ENCODE measurements at places on chromosomes 2 and 18.
A peak's percentile ranks its signal among the peaks of the same experiment; 100 is the strongest.

- DNase-seq, result no peak
- H3K27me3 ChIP-seq, result no peaks in the 10 kb centered on the region
- no peaks in the 10 kb centered on the region for H3K36me3 ChIP-seq
- no peak overlapping the region for H3K4me3 ChIP-seq
- no peaks in the 10 kb centered on the region for H3K4me1 ChIP-seq
Observed at GRCh38 chr2:184270660-184271059, 327.7 kb upstream of the ZNF804A start.

DNA sequence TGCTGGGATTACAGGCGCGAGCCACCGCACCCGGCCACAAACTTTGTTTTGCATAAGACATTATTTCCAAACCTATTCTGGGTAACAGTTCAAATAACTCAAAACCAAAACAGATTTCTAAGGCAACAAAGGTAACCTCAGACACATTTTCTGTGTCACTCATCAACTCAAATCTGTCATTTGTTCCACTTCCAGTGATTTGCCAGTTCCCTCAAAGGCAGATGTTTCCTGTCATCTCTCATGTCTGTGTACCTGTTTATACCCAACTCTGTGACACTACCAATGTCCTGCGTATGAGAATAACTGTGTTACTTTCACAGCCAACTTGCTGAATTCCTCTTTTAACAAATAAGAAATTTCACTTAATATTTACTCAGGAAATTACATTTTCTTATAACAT, 54.4 kb downstream of the SCN3A start:
- H3K27me3 ChIP-seq, result no peaks in the 10 kb centered on the region
- no peak overlapping the region for H3K4me3 ChIP-seq
- no peak for DNase-seq
- no peaks in the 10 kb centered on the region for H3K4me1 ChIP-seq
- no peak overlapping the region for H3K27ac ChIP-seq

- no peak overlapping the region for H3K27ac ChIP-seq
- H3K36me3 ChIP-seq, result no peaks in the 10 kb centered on the region
- H3K4me3 ChIP-seq, result no peak overlapping the region
Observed at GRCh38 chr2:110977403-110977802, 143.3 kb upstream of the BCL2L11 start.

DNA sequence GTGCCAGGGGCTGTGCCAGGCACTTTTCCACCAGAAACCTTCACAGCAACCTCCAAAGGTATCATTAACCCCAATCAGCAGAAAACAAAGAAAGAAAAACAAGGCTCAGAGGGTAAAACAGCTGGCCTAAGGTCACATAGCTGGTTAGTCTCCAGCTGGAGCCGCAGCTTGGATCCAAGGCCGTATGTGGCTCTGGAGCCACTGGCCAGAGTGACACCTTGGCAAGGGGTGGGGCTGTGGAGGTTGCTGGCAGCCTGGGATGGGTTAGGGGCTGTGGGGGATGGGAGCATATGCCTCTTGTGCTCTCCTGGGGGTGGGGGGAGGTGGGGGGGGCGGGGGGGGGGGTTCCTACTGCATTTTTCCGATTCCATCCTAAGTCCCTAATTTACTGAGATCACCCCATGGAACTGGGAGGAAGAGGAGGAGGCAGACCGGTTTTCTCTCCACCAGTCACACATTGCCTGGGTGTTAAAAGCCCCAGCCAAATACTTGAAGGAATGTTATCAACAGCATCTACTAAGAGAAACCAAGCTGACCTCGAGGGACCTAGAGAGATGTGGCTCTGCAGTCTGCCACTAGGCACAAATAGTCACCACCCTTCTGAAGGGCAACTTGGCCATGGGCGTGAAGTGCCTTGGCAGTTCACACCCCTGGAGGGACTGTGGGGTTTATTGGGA, 8.0 kb downstream of the HAAO start:
- no peak overlapping the region for H3K4me3 ChIP-seq
- H3K36me3 ChIP-seq, result peaks cover 16% of the 10 kb centered on the region
- DNase-seq, result no peak
- no peaks in the 10 kb centered on the region for H3K27me3 ChIP-seq
- no peak overlapping the region for H3K27ac ChIP-seq

- H3K36me3 ChIP-seq, result no peaks in the 10 kb centered on the region
- peak overlapping the region; percentile 54 for H3K4me3 ChIP-seq
- DNase-seq, result no peak
- H3K27ac ChIP-seq, result no peak overlapping the region
- H3K27me3 ChIP-seq, result peaks cover 92% of the 10 kb centered on the region
Observed at GRCh38 chr2:161426455-161426921, 10.4 kb downstream of the TBR1 start.

DNA sequence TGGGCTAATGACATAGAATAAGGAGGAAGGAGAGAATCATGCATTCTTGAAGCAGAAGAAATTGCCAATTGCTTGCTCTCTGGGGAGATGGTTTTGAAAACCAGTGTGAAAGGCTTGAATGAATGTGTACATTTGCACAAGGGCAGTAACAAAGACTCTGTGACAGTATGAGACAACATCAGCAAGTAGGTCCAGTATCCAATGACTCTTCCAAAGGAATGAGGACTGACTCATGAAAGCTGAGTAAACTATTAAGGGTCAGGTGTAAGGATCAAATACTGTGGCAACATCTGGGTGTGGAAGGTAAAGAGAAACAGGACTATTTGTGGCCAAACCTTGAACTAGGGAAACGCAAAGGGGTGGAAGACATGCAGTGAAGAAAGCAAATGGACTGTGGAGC, 886.0 kb upstream of the CHAC2 start:
- no peak overlapping the region for H3K27ac ChIP-seq
- no peaks in the 10 kb centered on the region for H3K4me1 ChIP-seq
- DNase-seq, result no peak
- no peaks in the 10 kb centered on the region for H3K36me3 ChIP-seq
- H3K27me3 ChIP-seq, result no peaks in the 10 kb centered on the region

DNA sequence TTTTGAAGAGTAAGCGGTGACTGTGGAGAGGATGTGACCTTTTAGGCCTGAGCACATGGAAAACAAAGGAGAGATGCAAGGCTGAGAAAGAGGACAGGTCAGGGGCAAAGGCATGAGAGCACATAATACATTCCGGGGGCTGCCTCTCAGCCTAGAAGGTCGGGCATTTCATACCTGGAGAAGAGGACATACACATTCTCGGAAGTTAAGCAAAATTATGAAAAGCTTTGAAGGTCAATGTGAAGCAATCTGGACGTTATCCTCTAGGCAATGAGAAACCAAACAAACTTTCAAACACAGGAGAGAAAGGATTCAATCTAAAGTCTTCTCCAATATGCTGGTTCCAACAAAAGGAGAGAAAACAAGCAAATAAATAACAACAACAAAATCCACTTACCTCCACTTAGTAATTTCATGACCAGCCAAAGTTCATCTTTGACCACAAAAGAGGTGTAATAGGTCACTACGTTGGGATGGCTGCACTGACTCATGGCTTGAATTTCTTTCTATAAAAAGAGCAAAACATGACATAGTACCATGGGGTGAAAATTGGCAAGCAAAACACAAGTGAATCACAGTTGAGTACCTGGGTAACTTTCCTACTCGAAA, 80.4 kb downstream of the STK39 start:
- peaks cover 17% of the 10 kb centered on the region for H3K36me3 ChIP-seq
- DNase-seq, result no peak
- no peaks in the 10 kb centered on the region for H3K27me3 ChIP-seq
- H3K4me1 ChIP-seq, result peaks cover 20% of the 10 kb centered on the region

DNA sequence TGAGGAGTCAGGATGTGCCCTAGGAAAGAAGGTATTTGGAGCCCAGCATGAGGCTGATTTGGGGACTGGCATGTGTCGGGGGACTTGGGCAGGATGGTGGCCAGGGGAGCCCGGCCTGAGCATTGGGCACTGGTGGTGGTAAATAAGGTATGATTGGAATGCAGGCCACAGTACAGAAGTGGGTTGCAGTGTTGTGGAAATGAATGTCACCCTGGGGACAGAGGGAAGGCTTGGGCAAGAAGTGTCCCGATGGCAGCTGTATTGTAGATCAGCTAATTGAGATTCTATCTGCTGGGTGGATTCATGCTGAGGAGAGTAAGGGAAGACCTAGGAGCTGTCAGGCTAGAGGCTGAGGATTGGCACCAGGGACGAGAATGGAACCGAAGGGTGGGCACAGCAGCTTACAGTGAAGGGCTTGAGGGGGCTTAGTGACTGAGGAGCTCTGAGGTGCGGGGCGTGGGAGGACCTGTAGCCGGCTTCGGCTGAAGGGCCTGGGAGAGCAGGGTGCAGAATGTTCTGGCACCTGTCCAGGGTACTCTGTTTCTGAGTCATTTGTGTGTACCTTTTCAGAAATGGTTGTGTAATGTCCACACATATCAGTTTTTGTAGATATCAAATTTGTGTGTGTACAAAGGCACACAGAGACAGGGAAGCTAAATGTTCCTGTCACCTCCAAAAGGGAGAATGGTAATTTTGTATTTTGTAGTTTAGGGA, 170.2 kb downstream of the PRKCE start:
- H3K36me3 ChIP-seq, result no peaks in the 10 kb centered on the region
- H3K27me3 ChIP-seq, result no peaks in the 10 kb centered on the region
- H3K27ac ChIP-seq, result peak overlapping the region; percentile 10
- no peak for DNase-seq

All from neural crest cell (in vitro differentiated cells).